ENCODE measurements at places on chromosomes 6 and 20.

GRCh38 chr6:129501740-129502660 lies 208.0 kb downstream of the ARHGAP18 start:
- DNase-seq = no peak

DNA sequence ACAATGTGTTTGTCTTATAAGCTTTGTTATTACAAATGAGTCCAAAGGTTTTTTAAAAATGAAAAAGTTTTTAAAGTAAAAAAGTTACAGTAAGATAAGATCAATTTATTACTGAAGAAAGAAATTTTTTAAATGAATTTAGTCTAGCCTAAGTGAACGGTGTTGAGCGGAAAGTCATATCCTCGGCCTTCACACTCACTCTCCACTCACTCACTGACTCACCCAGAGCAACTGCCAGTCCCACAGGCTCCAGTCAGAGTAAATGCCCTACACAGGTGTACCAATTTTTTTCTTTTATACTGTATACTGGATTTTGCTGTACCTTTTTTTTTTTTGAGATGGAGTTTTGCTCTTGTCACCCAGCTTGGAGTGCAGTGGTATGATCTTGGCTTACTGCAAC lies 42.7 kb upstream of the AGPAT4 start:
- DNase-seq = no peak

DNA sequence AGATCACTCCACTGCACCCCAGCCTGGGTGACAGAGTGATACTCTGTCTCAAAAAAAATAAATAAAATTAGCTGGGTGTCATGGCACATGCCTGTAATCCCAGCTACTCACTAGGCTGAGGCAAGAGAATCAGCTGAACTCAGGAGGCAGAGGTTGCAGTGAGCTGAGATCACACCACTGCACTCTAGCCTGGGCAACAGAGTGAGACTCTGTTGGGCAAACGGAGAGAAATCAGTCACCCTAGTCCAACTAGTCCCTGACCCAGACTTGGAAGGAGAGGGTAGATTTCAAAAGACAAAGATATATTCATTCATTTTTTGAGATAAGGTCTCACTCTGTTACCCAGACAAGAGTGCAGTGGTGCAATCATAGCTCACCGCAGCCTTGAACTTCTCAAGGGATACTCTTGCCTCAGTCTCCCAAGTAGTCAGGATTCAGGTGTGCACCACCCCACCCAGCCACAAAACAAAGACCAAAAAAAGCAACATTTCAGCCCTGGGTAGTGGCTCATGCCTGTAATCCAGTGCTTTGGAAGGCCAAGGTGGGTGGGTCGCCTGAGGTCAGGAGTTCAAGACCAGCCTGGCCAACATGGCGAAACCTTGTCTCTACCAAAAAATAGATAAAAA lies 26.2 kb upstream of the NCOA3 start:
- DNase-seq = no peak

DNA sequence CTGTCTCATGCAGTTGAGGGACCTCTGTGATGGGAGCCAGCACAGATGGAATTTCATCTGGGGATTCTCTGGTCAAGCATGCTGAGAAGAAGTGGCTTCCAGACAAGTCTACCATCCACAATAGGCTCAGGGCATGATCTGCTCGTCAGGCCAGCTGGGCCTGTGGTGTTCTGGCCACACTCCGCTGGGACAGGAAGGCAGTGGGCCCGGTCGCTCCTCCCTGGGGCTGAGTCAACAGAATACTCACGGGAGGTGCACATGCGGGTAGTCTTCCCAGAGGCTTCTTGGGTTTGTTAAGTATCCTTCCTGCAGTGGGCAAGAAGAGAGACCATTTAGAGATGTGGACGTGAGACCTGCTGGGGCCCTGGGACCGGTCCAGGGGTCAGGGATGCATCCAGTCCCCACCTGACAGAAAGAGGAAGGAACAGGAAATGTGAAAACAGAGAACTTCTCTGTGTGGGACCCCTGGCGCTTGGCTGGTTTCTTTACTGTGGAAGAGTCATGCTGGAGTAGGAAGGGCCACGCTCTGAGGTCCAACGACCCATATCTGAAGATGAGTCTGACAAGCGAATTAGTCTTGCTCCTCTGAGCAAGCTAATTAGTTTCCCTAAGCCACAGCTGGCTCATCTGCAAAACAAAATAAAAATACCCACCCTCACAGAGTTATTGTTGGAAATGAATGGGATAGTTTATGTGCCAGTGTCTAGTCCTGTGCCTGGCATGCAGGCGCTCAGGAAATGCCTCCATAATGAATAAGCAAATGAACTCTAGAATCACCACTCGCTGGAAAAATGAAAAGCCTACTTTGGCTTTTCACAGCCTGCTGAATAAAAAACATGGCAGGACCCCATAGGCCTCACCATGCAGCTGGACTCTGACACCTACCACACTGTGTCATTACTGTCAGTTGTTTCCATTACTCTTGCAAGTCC lies 67.3 kb downstream of the TRAM2 start:
- no peak for DNase-seq

- DNase-seq = no peak
Observed at GRCh38 chr20:40718982-40719729, 30.1 kb upstream of the MAFB start.

All from NCI-H1048 (cell line).